ENCODE measurements at places on chromosomes 2 and 18.

GRCh38 chr2:83742117-83742782 is 716.8 kb downstream of the SUCLG1 start:
- DNase-seq = no peak

DNA sequence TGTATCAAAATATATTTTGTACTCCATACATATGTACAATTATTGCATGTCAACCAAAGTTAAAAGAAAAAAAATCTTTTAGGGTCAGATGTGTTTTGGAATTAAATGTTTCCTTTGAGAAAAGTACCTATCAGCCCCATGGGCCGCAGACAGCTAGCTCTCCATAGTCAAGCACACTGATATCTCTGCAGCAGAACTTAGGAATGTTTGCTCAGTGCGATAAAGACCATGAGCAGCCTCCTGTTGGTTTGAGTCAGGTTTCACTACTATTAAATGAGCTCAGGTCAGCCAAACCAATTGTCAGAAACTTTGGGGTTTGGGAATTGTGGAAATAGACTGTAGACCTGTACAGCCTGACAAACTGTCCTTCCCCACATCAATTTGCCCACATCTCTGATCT is 33.7 kb downstream of the LCT start:
- no peak for DNase-seq

DNA sequence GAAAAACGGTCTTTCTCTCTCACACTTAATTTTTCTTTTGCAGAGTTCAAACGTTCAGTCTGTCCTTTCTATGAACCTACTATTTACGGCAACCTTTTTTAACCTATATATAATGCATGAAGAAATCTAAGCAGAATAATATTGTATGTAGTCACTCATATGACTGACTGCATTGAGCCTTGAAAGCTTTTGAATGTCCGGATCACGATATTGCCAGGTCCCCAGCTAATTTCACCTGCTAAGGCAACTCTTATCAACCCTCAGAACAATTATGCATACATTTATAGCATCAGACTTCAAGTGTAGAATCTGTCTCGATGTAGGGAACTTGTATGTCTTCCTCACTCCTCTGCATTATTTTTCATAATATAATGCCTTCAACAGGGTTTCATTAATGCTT is 1083.8 kb upstream of the KLHL29 start:
- DNase-seq = no peak

- no peak for DNase-seq
These were observed 34.6 kb downstream of the HS6ST1 start for GRCh38 chr2:128284037-128284441.

DNA sequence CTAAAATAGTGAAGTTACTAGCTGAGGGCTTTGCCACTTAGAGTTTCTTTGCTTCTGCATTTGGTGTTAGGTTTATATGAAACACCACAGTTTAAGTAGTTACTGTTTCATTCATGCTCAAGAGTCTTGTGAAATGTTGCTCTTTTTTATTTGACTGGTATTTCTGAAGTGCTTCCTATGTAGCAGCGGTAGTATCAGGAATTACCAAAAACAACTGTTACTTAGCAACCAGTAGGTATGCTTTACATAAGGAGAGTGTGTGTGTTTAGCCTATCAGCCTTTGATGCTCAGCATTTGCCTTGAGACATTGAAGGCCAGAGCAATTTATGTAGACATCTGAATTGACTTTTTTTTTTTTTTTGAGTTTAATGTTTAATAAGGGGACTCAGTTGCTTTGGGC is 3.6 kb downstream of the DIS3L2 start:
- DNase-seq = no peak

GRCh38 chr2:2836343-2837070 is 505.4 kb upstream of the MYT1L start:
- DNase-seq = no peak

DNA sequence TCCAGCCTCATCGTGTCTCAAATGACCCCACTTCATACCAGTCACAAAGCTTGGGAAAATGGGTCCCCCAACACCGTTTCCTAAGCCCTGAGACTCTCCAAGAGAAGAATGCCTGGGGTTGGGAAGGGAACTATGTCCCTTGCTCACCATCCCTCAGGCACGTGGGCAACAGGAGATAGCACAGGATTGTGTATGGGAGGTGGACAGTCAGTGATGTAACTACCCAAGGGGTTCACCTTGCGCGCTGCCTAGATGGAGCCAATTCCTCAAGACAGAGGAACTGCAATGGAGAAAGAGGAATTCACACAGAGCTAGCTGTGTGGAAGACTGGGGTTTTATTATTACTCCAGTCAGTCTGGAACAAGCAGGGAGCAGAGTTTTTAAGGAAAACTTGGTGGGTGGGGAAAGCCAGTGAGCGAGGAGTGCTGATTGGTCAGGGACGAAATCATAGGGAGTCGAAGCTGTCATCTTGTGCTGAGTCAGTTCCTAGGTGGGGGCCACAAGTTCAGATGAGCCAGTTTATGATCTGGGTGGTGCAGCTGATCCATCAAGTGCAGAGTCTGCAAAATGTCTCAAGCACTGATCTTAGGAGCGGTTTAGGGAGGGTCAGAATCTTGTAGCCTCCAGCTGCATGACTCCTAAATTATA is 13.8 kb upstream of the CXCR1 start:
- DNase-seq = no peak

- DNase-seq = no peak
These were observed 87.1 kb upstream of the EPAS1 start for GRCh38 chr2:46210063-46210462.

DNA sequence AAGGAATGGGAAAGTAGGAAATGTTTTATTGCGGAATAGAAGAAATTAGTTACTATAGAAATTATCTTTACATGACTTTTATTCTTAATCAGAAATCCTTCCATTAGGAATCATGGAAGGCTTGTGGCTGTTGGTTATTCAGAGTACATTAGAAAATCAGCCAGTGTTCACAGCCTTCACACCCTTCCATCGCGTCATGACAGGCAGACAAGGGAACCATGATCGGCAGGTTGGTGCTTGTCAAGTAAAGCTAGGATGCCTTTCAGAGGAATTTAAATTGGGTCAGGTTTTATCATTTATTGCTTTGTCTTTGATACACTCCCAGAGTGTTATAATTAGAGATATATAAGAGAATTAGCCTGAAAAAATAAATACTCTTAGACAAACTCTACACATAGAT is 400.6 kb downstream of the THSD7B start:
- no peak for DNase-seq
